ENCODE measurements at places on chromosomes 11 and 22.

DNA sequence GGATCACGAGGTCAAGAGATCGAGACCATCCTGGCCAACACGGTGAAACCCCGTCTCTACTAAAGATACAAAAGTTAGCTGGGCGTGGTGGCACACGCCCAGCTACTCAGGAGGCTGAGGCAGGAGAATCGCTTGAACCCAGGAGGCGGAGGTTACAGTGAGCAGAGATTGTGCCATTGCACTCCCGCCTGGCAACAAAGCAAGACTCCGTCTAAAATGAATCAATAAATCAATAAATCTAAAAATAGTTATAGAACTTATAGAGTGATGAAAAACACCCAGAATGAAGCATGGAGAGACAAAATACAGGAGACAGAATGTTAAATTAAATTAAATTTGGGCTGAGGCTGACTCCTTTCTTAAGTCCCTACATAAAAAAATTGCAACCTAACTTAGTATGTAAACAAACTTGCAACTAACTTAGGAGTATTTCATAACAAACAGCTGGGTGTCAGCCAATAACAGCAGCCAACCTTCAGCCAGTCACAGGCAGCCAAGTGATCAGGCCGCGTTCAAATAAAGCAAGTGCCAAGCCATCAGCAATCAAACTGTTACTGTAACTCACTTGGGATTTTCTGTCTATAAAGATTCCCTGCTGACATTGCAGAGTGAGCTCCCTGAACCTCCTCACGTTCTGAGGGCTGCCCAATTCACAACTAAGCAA is 7.3 kb upstream of the TP53AIP1 start:
- no peak for DNase-seq

DNA sequence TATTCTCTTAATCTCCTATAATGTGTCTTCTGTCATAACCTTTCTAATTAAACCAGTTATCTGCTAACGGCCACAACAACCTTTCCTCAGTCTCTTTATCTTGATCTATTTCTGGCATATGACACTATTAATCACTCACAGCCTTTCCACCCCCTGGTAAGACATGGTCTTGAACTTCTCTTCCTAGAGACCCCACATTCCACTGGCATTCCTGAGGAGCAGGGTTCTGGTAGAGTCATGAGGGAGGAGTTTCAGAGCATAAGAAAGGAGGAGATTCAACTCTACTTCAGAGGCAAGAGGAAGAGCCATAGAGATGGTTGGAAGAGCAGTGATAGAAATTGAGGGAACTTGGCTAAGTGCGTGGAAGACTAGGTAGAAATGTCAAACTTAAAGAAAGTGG is 325.6 kb downstream of the BLID start:
- no peak for DNase-seq

DNA sequence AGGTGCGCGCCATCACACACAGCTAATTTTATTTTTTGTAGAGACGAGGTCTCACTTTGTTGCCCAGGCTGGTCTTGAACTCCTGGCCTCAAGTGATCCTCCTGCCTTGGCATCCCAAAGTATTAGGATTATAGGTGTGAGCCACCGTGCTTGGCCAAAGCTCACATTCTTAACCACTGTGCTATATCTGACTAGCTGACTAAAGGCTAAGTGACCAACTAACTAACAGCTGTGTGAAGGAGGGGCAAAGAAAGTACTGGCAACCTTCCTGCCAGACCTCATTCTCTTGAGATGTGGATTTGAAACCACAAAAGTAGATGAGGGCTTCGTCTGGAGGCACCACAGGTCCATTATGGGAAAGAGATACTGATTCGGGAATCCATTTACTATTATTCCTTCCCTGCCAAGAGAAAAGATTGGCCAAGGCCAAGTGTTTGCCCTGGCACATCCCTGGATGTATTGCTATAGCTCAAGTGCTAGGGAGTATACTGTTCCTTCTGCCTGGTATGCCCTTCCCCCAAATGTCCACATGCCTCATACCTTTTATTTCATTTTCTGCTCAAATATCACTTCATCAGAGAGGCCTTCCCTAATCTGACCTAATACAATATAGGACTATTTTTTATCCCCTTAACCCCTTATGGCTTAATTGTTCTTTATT is 52.7 kb upstream of the RRM1 start:
- DNase-seq, result peak; percentile 58

GRCh38 chr11:118705791-118706545 is 26.5 kb upstream of the TREH start:
- no peak for DNase-seq

DNA sequence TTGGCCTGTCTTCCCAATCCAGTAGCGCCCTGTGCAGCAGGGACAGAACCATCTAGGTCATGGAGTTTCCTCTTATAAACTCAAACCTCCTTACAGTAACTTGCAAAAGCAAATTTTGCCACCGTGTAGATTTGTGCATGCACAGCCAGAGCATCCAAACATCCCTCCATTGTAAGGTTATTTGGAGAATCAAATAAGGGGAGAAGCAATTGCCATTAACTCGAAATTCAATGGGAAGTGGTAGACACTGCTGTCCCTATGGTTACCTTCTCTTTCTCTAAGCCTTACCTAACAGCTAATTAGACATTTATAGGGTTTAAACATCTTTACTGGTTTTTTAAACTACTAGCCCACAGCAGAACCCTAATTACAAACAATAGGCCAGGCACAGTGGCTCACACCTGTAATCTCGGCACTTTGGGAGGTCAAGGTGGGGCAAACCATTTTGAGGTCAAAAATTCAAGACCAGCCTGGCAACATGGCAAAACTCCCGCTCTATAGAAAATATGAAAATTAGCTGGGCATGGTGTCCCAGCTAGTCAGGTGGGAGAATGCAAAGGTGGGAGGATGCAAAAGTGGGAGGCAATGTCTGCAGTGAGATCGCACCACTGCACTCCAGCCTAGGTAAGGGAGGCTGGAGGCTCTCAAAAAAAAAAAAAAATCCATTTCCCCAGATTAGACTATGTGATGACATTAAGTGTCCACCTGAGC is 6.6 kb downstream of the HSPA8 start:
- no peak for DNase-seq

- DNase-seq, result no peak
Measured at GRCh38 chr22:46946383-46946962, 184.0 kb downstream of the TBC1D22A start.

- DNase-seq, result peak; percentile 87
Measured at GRCh38 chr22:44686873-44687600, 15.0 kb upstream of the PRR5 start.

- DNase-seq, result no peak
Measured at GRCh38 chr11:74102321-74102720, 68.5 kb downstream of the C2CD3 start.

- DNase-seq, result no peak
Measured at GRCh38 chr11:10937385-10937771, 79.5 kb upstream of the ZBED5 start.

DNA sequence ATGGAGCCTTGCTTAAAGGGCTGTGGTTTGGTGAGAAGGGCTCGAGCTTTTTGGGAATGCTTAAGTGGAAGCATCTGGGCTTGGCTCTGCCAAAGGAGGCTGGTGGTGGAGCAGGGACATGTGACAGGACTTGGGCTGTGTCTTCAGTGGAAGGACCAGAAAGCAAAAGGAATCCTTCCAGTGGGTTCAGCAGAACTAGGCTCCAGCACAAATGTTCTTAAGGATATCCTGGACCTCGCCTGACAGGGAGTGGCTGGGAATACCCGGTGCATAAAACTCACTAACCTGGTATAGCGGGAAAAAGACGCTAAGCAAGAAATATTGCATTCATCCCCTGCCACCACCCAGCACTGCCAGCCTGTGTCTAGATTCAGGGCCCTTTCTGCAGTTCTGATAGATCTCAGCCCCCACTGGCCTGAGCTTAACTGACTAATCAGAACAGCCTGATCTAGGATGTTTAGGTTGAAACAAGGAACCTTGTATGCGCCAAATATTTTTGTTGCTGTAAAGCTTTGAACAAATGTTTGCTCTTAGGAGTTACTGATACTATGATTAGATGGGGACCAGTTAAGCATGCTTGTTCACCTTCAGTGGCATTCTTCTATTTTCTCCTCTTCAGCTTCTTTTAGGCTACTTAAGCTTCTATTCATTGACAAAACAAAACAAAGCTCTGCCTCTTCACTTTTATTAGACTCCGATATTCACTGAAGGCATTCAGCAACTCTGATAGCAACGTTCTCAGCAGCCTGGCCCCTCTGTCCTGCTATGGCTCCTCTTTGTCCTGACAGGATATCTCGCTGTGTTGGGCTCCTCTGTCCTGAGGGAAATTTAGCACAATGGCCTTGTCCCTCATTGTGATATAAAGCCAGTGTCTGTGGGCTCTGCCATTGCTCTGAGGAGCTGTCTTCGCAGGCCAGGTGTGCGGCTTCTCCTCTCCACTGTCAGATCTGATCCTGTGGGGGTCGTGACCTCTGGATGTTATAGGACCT is 25.0 kb downstream of the PPFIBP2 start:
- DNase-seq, result no peak

GRCh38 chr11:122779047-122779629 is 59.2 kb upstream of the CRTAM start:
- no peak for DNase-seq

GRCh38 chr11:1221848-1222311 is 986 bp upstream of the MUC5B start:
- DNase-seq, result no peak

DNA sequence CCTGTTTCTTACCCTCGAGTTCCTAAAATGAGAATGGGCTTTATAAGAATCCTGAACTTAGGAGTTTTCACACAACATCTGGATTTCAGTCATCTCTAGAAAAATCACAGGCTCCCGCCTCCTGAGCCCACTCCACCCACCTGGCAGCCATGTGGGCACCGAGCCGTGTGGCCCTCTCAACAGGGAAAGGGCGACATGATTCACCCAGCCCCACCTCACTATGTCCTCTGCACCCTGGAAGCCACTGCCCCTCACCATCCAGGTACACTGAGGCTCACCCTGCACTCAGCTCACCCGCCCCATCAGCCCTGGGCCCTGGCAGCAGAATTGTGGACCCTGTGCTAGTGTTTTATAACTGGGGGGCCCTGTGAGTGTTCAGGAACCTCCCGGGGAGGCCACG is 101.5 kb downstream of the SHANK2 start:
- no peak for DNase-seq

GRCh38 chr11:87976009-87976408 is 199.2 kb downstream of the RAB38 start:
- DNase-seq, result no peak

GRCh38 chr11:63337070-63337469 is 32.5 kb upstream of the SLC22A9 start:
- no peak for DNase-seq

- no peak for DNase-seq
Measured at GRCh38 chr11:1487091-1487850, 692 bp upstream of the MOB2 start.

GRCh38 chr11:128604723-128605122 is 17.4 kb upstream of the ETS1 start:
- no peak for DNase-seq

DNA sequence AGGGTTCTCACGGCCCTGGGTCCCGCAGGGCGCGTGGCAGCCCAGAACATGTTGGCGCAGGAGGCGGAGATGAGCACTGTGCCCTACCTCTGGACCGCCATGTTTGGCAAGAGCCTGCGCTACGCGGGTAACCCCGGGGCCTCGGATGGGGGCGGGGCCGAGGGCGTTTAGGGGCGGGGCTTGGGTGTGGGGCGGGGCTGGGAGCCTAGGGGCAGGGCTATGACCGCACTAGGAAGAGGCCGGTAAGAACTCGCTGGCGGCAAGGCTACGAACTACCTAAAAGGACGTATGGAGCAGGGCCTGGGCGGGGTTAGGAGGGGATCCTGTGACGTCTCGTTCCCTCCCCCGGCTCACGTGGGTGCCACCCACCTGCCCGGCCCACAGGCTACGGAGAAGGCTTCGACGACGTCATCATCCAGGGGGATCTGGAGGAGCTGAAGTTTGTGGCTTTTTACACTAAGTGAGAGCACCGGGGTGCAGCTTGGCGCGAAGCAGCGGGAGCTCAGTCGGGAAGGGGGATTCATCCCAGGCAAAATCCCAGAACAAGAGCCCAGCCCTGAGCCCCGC is 2.8 kb upstream of the LZTR1 start:
- peak; percentile 49 for DNase-seq

DNA sequence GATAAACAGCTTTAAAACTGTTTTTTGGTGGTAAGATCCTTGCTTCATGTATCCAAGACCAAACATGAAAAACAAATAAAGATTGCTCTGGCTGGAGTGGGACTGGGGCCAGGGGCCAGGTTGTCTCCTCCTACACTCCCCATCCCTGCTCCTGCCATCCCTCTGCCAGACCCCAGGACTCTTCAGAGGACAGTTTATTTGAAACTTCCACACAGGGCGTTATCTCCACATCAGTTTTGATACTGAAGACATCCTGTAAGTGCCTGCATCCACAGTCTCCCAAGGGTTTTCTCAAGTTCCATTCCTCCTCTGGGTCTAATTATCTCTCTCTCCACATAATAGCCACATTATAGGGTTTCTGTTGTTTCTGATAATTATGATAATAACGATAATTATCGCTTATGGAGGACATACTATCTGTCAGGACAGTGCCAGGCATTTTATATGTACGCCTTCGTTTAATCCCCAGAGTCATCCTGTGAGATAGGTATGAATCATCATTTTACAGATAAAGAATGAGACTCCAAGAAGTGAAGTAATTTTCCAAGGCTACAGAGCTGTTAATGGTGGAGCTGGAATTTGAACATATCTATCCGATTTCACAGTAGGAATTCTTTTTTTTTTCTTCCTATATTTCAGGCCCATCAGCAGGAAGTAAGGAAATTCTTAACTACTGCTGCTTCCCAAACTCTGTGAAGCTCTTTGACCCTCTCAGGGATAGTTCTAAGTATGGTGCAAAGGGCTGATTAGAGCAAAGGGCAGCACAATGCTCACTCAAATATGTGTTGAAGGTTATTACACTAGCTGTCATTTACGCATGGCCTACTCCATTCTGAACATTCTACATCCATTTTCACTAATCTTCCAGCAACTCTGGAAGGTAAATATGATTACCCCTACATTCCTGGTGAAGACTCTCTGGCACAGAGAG is 488.0 kb upstream of the CCDC90B start:
- peak; percentile 33 for DNase-seq
